NCI-H69 (cell line): ENCODE measurements at places on chromosomes 13 and 19.

DNA sequence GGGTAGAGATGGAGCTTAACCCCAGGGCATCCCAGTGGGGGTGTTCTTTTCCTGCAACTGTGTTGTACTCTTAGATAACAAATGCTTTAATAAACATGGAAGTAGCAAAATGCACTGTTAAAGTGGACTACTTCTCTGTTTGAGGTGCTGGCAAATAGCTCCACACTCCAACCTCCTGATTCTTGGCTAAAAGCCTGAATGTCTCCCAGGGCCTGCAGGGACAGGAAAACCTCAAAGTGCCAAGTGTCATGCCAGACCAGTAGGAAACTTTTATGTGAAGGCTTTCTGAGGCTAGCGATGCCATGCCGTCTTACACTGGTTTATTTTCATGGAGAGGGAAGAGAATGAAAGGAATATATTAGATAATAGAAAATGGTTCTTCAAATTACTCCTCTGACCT is 6.8 kb downstream of the FREM2 start:
- peak; percentile 22 for DNase-seq

DNA sequence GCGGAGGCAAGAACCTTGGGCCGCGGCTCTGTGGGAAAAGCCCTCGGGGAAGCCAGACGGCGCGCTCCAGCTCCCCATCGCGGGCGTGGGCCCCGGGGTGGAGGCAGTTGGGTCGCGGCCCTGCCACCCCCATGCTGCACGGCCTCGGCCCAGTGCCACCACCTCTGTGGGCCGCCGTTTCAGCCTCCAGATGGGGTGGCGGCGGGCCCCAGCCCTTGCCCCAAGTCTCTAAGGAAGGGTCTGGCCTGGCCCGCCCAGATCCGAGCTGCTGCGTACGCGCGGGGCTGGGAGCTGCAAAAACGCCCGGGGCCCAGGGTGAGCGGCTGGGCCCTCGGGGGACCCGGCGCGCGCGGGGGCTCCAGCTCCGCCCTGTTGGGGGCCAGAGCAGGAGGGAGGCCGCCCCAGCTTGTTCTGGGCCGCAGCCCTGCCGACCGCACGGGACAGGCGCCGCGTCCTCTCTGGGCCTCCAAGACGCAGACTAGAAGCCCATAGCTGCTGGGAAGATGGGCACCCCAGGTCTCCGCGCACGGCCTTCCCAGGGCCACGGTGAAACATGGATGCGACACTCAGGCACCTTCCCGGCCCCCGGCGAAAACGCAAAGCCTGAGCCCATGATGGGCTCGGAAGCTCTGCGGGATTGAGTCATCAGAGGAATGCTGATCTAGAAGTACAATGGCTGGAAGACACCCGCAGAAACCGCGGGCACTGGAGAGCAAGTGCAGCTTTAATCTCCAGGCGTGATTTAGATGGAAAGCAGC is 110.1 kb downstream of the KCTD15 start:
- DNase-seq: no peak

DNA sequence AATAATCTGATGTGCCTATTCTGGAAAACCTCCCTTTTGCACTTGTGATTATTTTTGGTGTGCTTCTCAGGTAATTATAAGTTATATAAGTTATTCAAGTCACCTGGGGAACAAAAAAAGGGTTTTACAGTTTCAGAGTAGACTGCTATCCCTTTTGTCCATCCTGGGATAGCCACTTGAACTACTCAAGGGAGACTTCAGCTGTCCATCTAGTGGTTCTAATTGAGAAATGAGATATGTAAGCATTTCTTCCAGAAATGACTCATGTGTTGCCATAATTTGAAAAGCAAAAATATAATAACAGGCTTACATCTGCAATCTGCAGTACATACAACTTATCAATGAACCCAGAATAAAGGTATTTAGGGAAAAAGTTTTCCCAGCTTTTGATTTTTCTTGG is 20.4 kb downstream of the UBL3 start:
- no peak for DNase-seq

DNA sequence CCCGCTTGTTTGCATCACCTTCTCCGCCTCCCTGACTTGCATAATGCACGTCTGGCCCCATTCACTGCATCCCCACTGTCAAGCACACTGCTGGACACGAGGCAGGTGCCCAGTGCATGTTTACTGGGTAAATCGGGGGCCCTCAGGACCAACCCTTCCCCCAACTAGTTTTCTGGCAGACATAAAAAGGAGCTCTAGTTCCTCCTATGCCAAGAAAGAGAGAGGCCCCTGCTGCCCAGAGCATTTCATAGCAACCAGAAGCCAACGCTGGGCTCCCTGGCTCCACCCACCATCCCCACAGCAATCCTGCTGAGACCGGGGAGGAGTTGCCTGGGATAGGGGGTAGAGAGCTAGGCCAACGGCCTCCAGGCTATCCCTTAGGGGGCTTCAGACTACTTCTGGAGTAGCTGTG is 23.2 kb downstream of the ANKRD27 start:
- DNase-seq: peak; percentile 4
